ENCODE measurements at places on chromosomes 1 and 21. TPM values are rescaled to one million over a fixed set of nuclear protein-coding genes. Genes with fewer than 3 reads are reported as not detected.

Gene S100A3
- not detected for total RNA-seq

Gene PDC
- total RNA-seq = not detected

Gene GPR25
- 2.7 TPM for total RNA-seq

Gene ALPL
- not detected for total RNA-seq
